ENCODE measurements at places on chromosomes 4 and X.

DNA sequence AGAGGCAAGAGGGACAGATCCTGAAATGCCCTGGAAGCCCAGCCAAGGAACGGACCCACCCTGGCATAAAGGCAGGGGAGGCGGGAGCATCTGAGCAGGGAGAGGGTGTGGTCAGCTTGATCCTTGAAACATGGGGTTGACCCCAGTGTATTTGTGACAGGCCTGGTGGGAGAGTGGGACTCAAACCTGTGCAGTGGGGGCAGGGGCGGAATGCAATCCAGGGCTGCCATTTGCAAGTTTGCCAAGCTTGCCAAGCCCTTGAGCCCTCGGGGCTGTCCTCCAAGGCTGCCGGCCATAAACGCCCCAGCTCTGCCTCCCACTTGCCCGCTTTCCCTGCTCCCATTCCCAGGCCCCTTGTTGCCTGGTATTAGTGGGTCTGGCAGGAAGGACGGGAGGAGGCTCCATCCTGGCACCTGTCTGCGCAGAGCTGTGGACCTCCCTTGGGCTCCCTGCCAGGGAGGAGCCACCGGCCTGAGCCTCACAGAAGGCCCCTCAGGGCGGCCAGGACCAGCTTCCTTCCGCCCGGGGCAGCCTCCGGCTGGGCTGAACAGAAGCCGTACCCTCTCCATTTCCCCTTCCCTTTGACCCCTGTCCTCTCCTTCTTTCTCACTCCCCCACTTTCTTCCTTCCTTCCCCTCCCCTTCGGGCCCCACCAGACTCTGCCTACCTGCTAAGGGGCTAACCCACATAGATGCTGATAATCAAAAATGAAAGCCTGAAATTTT, 661 bp downstream of the S100P start:
- DNase-seq: no peak

DNA sequence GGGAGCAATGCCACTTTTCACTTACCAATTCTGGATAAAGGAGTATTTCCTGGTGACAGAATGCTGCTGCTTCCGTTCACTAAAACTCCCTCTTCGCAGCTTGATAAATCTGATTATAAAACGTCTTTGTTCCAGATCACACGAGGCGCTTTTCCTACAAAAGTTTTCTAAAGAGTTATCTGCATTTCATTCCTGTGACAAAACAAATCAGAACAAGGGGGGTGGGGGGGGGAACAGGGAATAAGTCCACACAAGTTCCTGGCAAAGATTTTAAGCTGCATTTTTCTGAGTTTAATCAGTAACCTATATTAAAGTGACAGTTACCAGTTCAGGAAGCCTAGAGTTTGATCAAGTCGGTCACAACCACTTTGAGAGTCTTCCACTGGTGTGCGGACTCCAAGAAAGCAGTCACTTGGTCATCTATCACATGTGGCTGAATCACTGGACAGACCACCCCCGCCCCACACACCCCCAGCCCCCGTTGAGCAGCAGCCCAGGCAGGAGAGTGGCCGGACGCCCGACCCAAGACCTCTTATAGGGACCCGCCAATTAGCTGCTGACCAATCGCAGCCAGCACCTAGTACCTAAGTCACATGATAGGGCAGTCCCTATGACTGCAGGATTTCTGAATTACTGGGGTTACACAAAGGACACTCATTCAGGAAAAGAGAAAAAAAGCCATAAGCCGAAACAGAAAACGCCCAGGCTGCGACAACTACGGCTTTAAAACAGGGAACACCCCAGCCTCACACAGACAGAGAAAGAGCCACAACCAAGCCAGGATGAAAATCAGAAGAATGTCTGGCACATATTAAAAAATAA, 569.3 kb upstream of the DIPK2B start:
- DNase-seq: no peak

GRCh38 chrX:70129816-70130215, 3.4 kb upstream of the IGBP1 start:
- DNase-seq: no peak

GRCh38 chrX:98506907-98507306, 1623.2 kb downstream of the RPA4 start:
- no peak for DNase-seq

GRCh38 chrX:48714573-48714972, 18.0 kb downstream of the SUV39H1 start:
- no peak for DNase-seq

- no peak for DNase-seq
These were observed 219.5 kb downstream of the TMEM47 start for GRCh38 chrX:34437586-34437985.

- DNase-seq: no peak
These were observed 83.3 kb downstream of the DDIT4L start for GRCh38 chr4:100106982-100107381.

All from mesendoderm (in vitro differentiated cells).